NCI-H1694 treated with DMSO at 0.1 percent for 48 hours (cell line): ENCODE measurements at places on chromosomes 12 and 14.

DNA sequence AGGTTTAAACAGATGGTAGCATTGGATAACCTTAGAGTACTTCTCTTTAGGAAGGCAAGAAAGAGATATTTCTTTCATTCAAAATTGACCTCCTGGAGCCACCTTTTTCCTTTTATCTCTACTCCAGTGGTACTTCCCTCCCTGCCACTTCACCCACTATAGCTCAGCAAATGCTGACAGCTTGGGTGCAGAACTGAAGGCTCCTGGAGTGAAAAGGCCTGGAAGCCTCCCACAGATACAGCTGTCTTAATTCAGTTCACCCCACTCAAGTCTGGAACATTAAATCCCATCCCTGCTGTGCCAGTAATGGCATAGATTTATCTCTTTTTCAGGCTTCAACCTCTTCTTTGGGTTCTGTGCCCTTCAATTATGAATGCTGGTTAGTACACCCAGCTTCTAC is 140.3 kb downstream of the NEDD1 start:
- DNase-seq = no peak

GRCh38 chr12:664075-664778 is 982 bp upstream of the NINJ2 start:
- DNase-seq = no peak

GRCh38 chr12:115109863-115110262 is 425.9 kb upstream of the TBX3 start:
- DNase-seq = no peak

- DNase-seq = no peak
These were observed 94.3 kb downstream of the ADGRD1 start for GRCh38 chr12:131047789-131048610.

DNA sequence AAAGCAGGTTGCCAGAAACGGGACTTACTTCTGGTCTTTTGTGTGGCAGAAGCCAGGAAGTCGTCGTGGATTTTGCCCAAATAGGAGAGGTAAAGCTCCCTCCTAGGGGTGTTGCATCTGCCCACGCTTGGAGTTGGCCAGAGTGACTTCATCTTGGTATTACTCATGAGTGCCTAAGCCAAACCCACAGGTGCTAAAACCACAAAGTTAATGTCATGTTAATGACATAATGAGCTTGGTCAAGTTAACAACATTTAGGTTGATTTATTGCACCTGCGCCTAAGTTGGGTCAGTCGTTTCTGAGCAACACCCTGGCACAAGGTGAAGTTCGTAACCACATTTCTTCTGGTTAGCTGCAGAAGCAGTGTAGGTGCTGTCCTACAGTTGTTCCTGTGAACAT is 225.2 kb downstream of the FUT8 start:
- no peak for DNase-seq

- no peak for DNase-seq
These were observed 70.0 kb downstream of the KIF21A start for GRCh38 chr12:39372929-39373328.

DNA sequence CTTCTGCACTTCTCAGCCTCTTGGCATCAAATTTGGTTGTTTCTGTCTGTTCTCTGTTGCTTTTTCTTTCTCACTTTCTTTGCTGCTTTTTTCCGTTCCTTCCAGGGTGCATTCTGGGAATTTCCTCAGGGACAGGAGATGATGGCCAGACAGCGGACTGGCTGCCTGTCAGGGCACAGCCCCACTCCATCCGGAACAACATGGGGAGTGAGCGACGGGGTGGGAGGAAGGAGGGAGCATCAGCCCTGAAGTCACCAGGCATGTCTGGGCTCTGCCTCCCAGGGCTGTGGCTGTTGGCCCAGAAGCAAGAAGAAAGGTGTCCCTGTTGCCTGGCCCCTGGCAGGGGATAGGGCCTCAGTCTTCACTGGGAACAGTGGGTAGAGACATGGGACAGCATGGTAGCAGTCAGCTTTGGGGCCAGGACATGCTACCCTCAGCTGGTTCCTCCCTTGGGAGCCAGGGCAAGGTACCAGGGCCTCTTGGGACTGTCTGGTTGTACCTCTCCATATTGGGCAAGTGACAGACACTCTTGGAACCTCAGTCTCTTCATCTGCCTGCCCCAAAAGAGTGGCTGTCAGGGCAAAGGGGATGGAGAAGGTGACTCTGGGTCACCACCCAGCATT is 8.6 kb downstream of the PGF start:
- DNase-seq = no peak

DNA sequence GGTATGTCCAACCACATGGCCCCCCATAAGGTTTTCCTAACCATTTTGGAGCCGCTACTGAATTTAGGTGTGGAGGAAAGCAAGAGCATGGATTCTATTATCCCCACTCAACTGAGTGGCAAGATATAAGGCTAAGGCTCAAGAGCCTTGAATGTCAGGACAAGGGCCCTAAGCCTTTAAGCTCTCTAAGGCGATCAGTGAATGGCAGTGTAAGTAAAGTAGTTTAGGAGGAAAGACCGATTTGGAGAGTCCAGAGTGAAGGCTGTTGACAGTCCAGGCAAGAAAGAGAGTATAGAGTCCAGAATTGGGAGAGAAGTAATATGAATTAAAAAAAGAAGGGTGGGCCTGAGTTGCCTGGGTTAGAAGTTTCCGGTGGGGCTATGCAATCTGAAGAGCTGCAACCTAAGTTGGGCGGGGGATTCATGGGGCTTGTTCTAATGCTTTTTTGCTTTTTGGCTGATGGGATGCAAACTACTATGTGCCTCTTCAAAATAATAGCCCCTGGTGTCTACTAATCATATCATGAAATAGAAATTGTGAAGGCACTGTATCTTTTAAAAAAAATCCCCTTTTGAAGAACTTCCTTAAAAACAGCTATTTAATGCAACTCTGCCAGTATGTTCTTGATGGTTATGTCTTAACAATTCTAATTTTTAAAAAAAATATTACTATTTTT is at the start of gene SPIC:
Gene SPIC (plus strand): TSS at position 626 of the 676 bp plus-strand sequence. CDS start 1,569 bp downstream, outside the sequence.
- DNase-seq = no peak

GRCh38 chr12:15538881-15539280 is 216.6 kb downstream of the PTPRO start:
- DNase-seq = no peak

DNA sequence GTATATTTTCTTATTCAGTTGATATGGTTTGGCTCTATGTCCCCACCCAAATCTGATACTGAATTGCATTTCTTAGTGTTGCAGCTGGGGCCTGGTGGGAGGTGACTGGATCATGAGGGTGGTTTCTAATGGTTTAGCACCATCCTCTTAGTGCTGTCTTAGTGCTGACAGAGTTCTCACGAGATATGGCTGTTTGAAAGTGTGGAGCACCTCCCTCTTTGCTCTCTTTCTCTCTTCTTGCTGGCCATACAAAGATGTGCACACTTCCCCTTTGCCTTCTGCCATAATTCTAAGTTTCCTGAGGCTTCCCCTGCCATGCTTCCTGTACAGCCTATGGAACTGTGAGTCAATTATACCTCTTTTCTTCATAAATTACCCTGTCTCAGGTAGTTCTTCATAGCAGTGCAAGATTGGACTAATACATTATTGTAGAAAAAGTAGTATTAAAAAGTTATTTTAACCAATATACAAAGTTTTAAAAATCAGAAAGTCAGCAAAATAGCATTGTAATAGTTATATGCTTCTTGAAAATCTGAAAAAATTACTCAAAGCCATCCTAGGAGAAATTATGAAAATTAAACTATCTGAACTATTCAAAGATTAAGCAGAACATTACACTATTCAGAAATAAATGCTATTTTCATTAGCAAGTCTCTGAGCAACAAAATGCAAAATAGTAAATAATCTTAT is 84.1 kb downstream of the PPP1R12A start:
- no peak for DNase-seq

DNA sequence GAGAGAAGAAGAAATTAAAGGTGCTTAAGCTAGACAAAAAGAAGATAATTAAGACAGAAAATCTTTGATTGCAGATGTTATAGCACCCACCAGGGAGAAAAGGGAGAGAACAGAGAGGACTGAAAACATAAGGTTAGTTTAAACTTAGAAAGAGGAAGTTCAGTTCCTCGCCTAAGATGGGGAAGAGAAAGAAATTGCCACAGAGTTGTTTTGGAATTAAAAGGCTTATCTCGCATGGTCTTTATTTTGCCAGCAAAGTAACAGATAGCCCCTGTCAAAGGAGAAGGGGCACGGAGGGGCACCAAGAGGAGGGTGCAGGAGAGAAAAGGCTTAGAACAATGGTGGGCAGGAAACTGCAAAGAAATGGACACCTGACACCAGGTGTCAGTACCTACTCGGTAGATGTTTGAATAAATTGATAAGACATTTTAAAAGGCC is 17.8 kb upstream of the OXA1L start:
- no peak for DNase-seq

- peak; percentile 56 for DNase-seq
These were observed 198.2 kb downstream of the TSPAN9 start for GRCh38 chr12:3275171-3276041.

DNA sequence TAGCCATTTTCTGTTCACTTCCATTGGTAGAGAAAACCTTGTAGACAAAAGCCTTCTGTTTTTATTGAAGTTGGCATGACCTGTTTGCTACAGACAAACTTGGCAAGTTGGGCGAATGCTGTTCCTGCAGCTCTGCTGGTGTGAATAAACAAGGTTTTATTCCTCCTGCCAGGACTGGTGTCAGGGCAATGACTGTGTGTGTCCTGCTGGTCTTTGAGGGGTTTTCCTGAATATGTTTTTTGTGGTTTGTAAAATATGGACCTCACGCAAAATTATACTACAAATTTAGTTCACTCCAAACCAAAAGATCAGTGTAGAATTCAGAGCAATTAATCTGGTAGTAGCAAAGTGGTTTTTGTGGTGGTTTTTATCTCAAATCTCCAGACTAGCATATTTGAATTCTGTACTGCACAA is 140.8 kb downstream of the ERC1 start:
- no peak for DNase-seq

- no peak for DNase-seq
These were observed 159.7 kb upstream of the EGLN3 start for GRCh38 chr14:34110531-34110930.

DNA sequence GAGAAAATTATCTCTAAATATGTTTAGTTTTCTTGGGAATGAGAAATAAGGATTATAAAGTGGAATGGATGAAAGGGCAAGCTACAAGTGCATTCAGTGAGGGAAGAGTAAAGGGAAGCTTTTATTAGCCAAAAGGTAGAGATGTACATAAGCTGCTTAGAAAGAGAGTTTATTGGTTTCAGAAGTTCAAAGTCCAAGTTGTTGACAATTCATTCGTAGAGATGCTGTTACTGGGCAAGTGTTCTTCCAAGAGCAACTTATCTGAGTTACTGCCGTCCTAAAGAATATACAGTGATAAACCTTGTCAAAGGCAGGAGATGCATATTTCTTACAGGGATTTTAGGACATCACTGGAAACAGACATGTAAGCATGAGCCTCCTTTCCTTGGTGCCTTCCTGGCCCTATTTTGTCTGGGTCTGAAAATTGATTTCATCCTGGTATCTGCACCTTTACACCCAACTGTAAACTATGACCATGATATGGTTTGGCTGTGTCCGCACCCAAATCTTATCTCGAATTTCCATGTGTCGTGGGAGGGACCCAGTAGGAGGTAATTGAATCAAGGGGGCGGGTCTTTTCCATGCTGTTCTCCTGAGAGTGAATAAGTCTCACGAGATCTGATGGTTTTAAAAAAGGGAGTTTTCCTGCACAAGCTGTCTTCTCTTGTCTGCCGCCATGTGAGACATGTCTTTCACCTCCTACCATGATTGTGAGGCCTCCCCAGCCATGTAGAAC is 46.8 kb downstream of the TRMT5 start:
- no peak for DNase-seq

DNA sequence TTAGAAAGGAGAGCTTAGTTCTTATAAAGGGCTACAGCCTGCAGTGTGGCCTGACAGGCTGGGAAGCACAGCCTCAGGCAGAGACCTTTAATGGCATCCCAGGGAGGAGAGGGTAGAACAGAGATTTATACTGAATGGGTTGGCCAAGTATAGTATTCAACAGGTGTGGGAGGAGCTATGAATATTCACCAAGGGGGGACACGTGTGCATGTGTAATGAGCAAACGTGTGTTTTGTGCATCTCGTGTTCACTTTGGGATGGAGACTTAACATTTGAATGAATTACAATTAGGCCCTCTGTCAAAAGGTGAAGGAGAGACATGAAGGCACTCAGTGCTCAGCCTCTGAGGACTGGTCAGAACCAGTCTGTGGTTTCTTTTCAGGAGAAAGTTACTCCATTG is 5.2 kb downstream of the TDP1 start:
- DNase-seq = no peak

DNA sequence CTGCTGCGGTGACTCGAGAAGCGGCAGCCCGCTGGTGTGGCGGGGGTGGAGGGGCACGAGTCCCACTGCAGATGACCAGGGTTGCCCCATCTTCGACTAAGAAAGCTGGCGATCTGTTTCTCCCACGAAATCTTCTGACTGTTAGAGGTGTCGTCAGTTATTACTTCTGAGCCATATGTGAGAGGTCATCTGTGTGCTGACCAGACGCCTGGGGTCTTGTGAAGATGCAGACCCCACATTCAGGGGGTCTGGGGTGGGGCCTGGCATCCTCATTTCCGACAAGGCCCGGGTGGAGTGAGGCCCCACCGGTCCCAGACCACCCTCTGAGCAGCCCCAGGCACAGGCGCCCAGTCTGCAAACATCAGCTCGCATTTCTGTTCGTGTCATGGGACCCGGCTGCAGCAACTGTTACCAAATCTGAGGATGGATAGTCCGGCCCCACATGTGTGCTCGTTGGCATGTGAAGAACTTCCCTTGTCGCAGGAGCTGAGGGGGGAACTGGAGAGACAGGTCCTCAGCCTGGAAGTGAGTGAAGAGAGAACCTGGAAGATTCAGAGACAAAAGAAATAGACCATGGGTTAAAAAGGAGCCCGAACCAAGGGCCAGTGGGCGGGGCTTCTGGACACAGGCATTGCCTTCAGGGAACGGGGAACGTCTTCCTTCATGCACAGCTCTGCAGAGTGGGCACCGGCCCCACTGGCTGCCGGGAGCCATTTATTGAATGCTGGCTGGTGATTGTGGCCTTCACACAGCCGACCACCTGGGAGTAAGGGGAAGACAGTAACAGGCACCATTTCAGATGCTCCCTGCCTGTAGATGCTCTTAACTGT is 135.2 kb downstream of the ADGRD1 start:
- DNase-seq = no peak

GRCh38 chr12:106030210-106031071 is 108.3 kb downstream of the NUAK1 start:
- DNase-seq = no peak

DNA sequence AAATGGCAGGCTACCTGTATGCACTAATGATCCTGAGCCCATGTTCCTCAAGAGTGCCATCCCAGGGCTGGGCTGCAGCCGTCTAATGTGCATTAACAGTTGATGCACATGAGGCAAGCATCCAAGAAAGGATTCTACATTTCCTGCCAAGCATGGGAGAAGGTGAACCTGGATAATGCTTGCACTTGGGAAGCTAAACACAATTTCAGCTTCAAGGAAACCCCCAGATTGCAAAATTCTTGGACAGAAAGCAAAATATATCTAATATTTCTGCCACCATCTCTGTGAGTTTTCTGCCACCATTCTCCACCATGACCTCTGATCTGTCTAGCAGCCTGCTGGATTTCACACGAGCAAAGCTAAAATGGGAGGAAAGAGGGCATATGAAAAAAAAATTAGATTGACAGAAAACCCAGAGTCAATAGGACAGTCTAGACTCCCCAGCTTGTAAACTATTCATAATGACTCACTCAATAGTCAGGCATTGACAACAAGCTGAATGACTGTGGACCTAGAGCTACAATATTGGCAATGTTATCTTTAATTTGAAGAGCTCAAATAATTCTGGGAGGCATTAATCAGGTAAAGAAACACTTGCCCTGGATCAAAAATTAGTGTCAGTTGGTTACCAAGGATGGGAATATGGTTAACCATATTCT is 91.9 kb upstream of the BCL2L14 start:
- DNase-seq = no peak

- DNase-seq = no peak
These were observed 65.1 kb downstream of the KTN1 start for GRCh38 chr14:55645145-55645544.
